ENCODE measurements at places on chromosomes 4 and X. TPM values are rescaled to one million over a fixed set of nuclear protein-coding genes. Genes with fewer than 3 reads are reported as not detected.

- no peak for DNase-seq
These were observed 144.9 kb downstream of the FNIP2 start for GRCh38 chr4:158913766-158914165.

Gene TRAPPC2
- 7.1 TPM for total RNA-seq

DNA sequence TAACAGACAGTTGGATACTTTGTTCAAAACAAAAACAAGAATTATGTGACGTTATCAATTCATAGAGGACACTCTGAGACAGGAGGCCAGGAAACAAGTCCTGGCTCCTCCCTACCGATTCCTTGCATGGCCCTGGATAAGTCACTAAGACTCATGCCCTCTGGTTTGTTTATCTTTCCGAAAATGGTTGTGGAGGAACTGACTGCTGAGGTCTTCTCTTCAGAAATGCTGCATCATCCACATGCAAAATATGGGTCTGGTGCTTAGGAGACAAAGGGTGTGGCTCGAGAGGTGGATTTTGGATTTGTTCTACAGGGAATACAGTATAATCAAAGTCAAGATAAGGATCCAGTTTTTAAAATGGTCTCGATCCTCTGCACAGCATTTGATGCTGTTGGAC, 130.9 kb downstream of the RELL1 start:
- no peak for DNase-seq

- DNase-seq, result no peak
These were observed 220.3 kb upstream of the TENM3 start for GRCh38 chr4:182022909-182023308.

DNA sequence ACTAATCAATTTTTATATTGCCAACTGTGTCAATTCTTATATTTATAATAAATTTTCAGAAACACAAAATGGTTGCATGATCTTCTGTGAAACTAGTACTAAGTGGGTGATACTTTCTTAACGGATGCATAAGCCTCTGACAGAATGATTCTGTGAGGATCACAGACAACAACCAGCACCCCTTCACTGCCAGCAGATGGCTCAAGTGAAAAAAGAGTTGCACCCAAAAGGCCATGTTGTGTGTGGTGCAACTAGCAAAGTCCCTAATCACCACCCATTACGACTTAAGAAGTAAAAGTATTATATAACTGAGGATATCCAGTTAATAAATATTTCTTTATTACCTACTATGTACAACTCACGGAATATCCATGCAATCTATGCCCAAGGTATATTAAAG, 334.0 kb downstream of the PCDH19 start:
- no peak for DNase-seq

GRCh38 chr4:71711044-71711984, 72.6 kb downstream of the GC start:
- no peak for DNase-seq

Gene KCNIP4
- not detected for total RNA-seq

- peak; percentile 80 for DNase-seq
These were observed 5.4 kb upstream of the SH3BP2 start for GRCh38 chr4:2787230-2788100.

DNA sequence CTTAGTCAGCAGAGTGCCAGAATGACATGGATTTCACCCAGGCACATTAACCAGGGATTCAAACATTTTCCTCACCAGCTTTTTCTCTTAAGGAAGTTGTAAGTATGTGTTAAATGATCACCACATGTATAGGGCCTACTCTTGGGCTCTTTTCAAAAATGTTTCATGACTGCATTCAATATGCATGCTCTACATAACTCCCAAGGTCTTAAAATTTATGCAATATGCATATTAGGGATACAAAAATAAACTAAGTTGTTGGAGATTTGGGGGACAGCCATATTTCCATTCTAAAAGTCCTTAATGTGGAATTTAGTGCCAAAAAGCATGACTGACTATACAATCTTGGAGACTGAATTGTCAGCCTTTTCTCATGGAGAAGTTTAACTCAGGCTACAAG, 25.0 kb upstream of the TRPC5OS start:
- DNase-seq, result no peak

GRCh38 chrX:136662976-136663375, 15.0 kb downstream of the CD40LG start:
- DNase-seq, result no peak

DNA sequence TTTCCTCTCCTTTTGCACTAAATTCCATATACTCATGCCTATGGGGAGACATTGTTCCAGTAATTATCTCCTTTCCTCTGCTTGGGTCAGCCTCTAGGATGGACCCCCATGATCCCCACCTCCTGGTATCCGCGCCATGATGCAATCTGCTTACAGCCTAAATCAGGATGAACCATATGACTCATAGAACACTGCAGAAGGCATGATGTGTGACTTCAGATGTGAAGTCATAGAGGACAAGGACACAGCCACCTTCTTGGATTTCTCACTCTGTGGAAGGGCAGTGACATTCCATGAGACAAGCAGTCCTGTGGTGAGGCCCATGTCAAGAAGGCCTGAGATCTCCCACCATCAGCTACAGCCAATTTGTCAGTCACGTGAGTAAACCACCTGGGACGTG, 9.0 kb upstream of the TMEM144 start:
- no peak for DNase-seq

Gene ZDHHC15
- 3.1 TPM for total RNA-seq

DNA sequence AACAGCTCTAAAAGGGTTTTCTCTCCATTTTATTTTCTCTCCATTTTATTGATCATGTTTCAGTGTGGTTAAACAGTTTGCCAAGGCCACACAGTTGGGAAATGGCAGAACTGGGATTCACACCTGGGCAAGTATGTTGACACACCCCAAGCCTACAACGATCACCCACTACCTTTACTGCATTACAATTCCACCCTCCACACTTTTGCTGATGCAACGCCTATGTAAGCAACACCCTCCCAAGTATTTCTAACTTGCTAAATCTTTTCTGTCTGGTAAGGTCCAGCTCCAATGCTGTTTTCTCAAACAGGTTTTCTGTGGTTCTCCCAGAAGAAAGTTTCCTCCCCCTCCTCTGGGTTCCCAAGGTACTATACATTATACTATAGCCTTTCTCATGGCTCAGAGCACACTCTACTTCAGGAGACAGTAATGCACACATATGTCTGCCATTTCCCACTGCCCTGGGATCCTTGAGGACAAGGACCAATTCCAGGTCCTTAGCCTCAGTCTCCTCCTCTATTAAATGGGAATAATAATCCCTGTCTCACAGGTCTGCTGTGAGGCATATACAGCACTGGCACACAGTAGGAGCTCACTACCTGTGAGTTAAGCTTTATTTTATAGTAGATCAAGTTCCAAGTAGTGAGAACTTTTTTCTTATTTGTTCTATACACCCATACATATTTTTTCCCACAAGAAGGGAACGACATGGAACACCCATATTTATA, 27.9 kb downstream of the IQSEC2 start:
- no peak for DNase-seq

GRCh38 chr4:14827111-14827510, 175.2 kb upstream of the CPEB2 start:
- no peak for DNase-seq

All from Right ventricle myocardium inferior (tissue), 1 donor.